AG04449 (cell line): ENCODE measurements at places on chromosomes 2 and 18.

GRCh38 chr2:114219456-114219855 is 223.0 kb upstream of the DPP10 start:
- DNase-seq = no peak

GRCh38 chr2:50614056-50614455 is 417.9 kb downstream of the NRXN1 start:
- DNase-seq = no peak

GRCh38 chr2:191714925-191715324 is 37.0 kb downstream of the NABP1 start:
- no peak for DNase-seq

DNA sequence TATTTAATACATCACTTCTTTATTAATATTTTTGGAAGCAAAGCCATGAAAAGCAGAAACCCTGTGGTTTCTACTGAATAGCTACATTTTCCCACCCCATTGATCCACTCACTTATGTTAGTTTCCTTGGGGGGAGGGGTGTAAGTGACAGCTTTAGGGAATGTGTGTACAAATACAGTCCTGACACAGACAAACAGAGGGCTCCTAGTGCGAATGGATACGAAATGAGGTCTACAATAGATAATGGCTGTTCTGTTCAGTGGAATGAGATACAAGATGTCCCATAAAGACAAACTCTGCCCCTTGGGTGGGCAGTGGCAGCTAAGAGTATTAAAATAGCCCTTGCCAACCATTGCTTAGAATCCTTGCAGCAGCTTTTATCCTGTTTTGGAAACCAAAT is 312.9 kb downstream of the NCKAP5 start:
- DNase-seq = no peak

DNA sequence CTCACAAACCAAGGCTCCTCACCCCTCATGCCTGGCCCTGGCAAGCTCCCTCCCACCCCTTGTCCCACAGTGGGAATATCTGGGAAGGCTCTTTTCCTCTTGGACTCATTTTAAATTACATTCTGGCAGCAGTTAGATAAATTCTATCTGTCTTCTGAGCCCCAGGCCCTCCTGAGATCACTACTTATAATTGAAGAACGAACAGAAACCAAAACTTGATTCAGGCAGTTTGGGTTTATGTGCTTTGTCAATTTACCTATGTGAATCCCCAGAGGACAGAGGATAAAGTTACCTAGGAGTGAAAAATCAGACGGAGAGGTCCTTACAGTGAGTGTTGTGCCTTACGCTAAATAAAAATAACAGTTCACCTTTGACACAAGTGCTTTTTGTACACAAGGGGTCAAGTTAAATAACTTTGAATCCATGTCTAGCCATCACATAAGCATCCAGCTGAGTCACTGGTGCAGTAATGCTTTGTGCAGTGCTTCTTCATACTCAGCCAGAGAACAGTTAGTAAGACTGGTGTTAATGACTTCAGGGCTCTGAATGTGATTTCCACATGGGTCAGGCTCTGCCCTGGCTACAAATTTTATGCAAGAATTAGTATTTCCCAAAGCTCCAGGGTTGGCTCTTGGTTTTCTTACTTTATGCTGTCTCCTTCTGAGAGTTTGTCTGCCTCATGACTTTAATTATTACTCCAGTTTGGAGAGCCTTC is 329.3 kb downstream of the INSIG2 start:
- peak; percentile 34 for DNase-seq

GRCh38 chr2:203690441-203691047 is 15.9 kb upstream of the CD28 start:
- no peak for DNase-seq

- DNase-seq = no peak
Observed at GRCh38 chr18:3540805-3541548, 91.0 kb downstream of the TGIF1 start.
